ENCODE measurements at places on chromosomes 12 and 14.

DNA sequence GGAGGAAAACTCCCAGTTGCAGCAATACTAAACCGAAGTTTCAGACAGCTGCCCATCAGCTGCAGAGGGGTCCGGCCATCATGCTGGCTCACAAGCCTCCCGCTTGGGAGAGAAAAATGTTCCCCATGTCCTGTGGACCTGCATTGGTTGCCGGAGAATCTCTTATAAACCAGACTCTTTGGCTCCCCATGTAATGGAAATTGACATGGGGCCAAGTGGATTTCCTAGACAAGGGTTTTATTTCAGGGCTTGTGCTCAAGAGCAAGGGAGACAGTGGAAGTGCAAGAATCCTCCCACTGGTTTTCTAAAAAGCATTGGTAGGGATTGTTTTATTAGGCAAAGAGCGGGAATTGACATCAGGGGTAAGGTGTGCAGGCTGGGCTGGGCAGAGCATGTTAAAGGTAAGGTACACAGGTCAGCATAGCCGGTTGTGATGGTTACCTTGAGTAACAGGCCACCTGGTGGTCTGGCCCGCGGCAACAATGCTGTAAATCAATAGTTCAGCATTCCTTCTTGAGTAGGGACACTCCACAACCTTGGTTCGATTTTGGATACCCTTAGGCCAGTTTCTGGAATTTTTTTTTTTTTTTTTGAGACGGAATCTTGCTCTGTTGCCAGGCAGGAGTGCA is 135.4 kb downstream of the UNC79 start:
- DNase-seq, result no peak

DNA sequence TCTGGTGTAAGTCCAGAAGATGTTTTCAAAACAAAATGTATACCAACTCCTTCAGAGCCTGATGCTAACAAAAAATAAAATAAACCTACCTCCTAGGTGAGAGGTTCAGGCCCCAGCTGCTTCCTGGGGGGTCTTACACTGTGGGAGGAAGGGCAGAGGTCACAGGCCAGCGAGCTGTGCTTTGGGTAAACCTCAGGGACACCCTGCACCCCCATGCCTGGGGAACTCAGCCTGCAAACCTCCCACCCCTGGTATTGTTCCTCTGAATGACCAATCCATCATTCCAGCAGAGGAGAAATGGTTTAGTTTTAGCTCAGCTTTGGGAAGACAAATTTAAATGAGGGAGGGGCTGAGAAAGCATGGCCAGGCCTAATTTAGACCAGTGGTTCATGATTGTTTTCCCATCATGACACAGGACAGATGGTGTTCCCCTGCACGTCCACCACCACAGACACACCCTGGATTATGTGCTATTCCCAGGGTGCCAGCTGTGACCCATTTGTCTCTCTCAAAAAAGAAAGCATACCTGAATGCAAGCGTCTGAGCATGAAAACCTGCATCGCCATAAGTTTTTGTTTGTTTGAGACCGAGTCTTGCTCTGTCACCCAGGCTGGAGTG is 14.5 kb upstream of the TFCP2 start:
- DNase-seq, result no peak

DNA sequence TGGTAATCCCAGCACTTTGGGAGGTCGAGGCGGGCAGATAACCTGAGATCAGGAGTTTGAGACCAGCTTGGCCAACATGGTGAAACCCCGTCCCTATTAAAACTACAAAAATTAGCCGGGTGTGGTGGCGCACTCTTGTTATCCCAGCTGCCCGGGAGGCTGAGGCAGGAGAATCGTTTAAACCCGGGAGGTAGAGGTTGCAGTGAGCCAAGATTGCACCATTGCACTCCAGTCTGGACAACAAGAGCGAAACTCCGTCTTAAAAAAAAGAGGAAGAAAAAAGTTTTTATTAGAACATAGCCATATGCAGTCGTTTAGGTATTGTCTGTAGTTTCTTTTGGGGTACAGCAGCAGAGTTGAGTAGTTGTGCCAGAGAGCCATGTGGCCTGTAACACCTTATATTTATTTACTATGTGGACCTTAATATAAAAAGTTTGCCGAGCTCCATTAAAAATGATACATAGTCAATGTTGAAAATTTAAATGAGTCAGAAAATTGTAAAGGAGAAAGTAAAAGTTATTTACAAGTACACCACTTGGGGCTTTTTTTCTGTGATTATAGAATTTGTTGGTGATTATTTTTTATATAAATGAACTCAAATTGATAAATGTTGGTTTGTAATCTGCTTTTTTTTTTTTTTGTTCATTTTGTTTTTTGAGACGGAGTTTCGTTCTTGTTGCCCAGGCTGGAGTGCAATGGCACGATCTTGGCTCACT is 2.2 kb downstream of the ADIPOR2 start:
- DNase-seq, result no peak

DNA sequence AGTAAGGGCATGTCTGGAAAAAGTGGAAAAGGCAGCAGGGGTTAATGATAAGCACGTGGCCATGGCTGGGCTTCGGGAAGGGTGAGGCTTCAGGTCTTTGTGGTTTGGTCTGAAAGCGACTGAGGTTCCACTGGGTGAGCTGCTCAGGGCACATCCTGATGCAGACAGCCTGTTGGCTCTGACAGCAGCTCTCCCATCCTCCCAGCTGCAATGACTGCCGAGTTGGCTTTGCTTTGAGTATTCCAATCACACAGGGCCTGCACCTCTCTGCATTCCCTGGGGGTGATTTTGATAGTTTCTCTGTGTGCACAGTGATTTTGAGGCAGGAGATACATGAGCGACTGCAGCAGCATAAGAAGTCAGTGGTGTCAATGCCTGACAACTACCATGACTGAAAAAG is 390.7 kb downstream of the APAF1 start:
- no peak for DNase-seq

GRCh38 chr14:64225151-64225757 is 68.9 kb downstream of the ESR2 start:
- DNase-seq, result no peak

DNA sequence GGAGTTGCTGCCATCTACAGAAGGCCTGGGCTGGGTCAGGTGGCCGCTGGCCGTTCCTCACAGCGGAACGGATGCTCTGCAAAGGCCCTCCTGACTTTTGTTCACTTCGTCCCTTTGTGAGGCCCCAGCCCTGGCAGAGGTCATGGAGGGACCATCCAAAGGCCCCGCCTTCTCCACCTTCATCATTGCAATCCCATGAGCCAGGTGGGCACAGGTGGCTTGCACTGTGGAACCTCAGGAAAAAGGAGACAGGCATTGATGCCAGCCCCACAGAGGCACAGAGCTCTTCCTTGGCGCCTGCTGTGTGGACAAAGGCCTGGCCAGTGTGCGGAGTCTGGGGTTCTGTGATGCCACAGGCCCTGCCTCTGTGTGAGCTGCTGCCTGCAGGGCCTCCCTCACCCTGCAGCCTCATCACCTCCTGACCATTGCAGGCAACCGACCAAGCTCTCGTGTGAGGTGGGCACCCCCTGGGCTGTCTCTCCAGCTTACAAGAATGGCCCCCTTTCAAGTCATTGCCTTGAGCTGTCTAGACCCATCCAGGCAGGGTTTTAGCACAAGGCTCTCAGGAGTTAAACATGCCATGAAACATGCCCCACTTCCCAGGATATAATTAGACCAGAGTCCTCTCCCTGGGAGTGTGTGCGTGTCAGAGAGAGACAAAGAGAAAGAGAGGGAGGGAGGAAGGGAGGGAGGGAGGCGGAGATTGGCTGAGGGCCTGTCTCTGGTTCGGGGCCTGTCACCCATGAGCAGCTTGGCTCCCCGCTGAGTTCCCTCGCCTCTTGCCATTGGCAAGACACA is 19.3 kb downstream of the NFKBIA start:
- no peak for DNase-seq

DNA sequence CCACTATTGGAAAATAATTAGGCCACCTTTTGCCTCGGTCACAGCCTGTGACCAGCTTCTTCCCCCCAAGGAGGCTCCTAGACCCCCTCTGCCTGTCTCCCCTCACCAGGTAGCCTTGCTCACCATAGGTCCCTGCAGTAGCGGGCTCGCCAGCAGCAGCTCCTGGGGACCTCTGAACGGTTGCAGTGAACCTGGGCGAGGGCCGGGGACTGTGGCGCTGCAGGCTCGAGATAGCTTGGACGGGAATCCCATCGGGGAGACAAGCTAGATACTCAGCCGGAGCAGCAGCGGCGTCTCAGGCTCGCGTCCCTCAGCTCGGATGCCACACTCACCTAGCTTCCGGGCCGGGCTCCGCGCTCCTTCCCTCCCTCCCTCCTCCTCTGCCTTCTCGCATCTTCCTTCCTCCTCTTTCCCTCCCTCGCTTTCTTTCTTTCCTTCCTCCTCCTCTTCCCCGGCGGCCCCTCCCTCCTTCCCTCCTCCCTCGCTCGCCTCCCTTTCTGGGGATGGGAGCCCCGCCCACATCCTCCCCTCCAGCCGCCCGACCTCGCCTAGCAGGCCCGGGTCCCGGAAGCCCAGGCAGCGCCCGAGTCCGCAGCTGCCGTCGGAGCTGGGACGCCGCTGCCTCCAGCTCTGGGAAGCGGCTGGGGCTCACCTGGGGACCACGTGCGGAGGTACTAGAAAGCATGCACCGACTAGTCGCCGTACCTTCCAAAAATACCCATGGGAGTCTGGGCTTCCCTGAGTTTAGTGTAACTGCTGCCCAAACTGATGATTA is at the start of gene BMP4:
Gene BMP4, minus strand, starts transcription at position 399 of the 775 bp plus-strand sequence. CDS start 4,603 bp downstream, outside the sequence.
- no peak for DNase-seq

- no peak for DNase-seq
Measured at GRCh38 chr14:94586635-94587034, 5.4 kb downstream of the SERPINA5 start.

All from progenitor cell of endocrine pancreas (in vitro differentiated cells).